ENCODE measurements at places on chromosomes 11 and 22.

DNA sequence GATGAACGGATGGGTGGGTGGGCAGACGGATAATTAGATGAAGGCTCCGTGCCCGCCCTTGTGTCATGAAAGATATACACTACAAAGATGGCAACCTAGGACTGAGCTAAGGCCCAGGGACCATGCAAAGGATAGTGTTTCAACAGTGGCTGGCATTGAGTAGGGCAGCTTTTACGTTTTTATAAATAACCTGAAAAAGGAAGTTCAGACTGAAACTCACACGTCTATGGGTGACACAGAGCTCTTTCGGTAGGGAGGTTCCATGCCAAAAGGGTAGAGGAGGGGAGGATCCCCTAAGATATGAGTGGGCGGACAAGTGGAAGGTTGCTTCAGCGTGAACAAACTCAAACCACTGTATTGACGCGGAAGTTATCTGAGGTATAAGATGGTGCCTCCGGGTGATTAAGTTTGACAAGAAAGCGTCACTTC, 90.5 kb downstream of the UBASH3B start:
- DNase-seq = no peak

DNA sequence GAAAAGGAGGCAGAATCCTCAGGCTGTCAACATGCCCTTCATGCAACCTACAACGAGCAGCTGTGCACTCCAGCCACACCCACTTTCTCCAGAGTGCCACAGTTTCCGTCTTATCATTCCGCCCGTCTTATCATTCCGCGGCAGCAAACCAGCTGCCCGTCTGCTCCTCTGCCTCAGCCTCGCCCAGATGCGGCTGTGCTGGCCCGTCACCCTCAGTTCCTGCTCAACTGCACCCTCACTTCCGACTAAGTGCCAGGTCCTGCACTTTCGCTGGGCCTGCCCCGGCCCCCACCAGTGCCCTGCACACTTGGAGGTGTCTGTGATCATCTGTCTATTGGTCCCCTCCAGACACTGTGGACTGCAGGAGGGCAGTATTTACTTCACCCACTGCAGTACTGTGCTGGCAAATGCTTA, 43.7 kb downstream of the MICAL3 start:
- DNase-seq = peak; percentile 23

DNA sequence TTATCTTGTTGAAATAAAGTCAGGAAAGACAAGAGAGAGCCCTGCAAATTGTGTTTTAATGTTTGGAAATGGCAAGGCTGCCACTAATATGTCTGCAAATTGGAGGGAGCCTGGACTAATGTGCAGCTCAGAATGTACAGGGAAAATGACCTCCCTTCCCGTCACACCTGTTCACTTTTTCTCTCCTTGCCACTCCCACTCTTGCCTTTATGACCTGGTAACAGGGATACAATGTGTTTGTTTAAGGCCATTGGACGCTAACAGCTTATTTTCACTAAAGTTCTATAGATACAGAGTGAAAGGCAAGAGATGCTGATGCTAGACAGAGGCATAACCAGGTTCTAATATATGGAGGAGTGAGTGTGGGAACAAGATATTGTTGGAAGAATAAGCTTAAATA, 203.9 kb downstream of the RAB38 start:
- DNase-seq = no peak

DNA sequence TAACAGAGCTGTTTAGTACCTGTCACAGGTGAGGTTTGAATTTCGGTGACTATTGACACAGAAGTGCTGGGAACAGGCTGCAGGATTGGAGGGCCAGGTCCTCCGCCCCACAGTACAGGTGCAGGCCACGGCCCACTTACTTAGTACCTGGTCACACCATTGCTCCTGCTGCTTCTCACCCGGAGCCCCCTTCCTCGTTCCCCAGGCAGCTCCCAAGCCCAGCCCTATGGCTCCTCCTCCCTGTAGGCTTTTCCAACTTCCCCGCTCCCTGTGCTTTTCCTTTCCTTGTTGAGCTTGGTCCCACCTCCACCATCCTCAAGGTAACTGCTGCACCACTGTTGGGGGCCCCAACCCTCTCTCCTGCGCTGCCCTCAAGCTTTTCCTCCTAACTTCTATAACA, 27.9 kb upstream of the ANO1 start:
- no peak for DNase-seq

- no peak for DNase-seq
Measured at GRCh38 chr11:79676396-79676795, 235.6 kb upstream of the TENM4 start.

DNA sequence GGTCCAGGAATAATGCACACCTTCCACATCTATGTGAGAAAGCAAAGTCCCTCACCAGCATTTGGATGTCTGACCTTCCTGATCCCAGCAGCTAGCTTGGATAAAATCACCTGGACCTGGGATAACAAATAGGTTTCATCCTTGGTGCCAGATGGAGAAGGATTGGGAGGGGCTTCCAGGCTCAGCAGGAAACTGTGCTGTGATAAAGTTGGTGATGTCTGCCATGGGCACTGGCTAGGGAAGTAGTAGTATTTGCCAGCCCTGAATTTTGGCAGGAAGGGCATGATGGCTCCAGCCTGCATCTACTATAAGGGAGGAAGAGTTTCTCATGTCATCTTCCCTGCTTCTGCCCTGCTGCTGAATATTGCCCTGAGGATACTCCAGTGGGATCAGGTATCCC, 37.5 kb downstream of the C11orf91 start:
- no peak for DNase-seq

- DNase-seq = no peak
Measured at GRCh38 chr11:34145847-34146381, 40.5 kb downstream of the NAT10 start.

DNA sequence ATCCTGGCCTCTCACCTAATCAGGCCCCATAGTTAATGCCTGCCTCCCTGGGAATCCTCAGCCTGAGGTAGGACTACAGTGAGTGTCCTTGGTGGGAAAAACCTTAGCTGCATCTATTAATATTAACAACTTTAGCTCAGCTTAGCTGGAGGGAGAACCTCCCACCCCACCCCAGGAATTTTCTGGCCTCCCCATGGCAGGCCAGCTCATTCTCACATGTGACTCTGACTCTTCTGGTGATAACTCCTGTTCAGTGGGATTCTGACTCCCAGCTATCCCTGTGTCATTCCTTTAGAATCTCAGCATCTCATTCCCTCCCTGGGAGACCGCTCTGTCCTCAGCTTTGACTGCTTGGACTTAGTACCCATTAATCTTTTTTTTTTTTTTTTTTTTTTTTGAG, 14.5 kb downstream of the ART5 start:
- DNase-seq = peak; percentile 82
